ENCODE measurements at places on chromosomes 3 and 15.

GRCh38 chr3:10692039-10692622, 123.9 kb upstream of the SLC6A11 start:
- no peak for DNase-seq

GRCh38 chr15:37206690-37207089, 106.3 kb upstream of the MEIS2 start:
- no peak for DNase-seq

GRCh38 chr15:92438471-92438870, 44.8 kb downstream of the ST8SIA2 start:
- DNase-seq: no peak

GRCh38 chr3:27094721-27095120, 274.5 kb downstream of the NEK10 start:
- DNase-seq: no peak

DNA sequence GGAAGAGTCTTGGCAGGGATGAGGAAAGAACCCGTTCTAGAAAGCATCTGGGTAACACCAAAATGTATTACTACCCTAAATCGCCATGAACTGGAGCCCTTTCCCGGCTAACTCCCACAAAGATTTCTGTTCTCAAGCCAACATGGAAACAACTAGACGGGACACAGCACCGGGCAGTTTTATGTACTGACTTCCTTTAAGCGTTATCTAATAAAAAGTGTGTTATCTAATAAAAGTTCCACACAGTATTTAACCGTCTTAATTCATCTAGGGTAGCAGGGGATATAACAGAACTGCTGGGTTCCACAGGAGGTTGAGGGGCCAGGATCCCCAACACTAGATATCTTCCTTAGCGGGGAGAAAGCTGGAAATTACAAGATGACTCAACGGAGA, 347 bp upstream of the C3orf62 start:
- no peak for DNase-seq

GRCh38 chr15:78139578-78139977, 8.3 kb upstream of the CIB2 start:
- no peak for DNase-seq

DNA sequence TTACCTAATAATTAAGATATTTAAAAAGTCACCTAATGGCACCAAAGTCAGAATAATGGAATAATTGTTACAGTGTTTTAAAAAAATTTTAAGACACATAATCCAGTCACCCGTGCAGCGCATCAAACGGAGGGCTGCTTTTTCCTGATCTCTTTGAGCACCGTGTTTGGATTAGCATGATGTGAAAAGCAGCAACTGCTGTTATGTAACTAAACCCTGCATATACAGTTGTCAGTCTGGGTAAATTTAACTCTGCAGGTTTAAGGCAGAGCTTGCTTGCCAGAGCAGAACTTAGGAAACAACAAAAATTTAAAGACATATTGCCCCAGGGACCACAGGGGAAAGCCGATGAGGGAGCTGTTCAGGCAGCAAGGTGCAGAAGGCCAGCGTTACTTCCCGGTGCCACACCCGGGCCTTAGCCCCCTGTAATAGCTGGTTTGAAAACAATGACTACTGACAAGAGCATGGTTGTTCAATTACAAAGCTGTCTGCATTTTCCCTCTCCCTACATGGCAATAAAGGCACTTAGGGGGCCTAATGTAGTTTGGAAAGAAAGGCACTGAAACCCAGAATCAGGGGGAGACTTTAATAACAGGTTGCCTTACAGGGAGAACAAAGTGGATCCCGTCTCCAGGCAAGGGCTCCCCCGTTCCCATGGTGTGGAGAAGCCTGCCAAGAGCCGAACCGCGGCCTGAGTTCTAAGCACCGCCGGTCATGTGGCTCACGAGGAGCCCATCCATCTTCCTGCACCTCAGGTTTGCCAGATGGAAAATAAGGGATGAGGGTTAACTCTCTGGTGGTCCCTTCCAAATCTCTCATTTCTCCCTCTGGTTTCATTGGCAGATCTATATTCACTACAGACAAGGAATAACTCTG, 32.2 kb downstream of the RORA start:
- DNase-seq: no peak

- no peak for DNase-seq
Observed at GRCh38 chr3:169153656-169154055, 509.9 kb downstream of the MECOM start.

GRCh38 chr15:64185146-64185911, 22.5 kb upstream of the PPIB start:
- no peak for DNase-seq

DNA sequence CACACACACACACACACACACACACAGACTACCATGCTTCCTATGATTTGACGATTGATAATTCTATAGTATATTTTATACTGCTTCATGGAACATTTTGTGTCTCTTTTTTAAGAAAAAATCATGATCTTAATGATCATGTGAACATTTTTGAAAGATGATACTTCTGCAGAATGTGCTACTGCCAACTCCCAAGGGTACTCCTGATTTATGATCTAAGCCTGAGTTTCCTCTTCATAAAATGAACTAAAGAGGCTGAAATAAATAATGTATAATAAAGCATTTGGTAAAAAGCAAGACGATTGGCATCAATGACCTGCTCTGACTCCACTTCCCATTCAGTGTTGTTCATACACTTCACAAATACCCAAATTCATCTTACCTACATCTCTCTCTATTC, 333.8 kb upstream of the RBMS3 start:
- DNase-seq: no peak

DNA sequence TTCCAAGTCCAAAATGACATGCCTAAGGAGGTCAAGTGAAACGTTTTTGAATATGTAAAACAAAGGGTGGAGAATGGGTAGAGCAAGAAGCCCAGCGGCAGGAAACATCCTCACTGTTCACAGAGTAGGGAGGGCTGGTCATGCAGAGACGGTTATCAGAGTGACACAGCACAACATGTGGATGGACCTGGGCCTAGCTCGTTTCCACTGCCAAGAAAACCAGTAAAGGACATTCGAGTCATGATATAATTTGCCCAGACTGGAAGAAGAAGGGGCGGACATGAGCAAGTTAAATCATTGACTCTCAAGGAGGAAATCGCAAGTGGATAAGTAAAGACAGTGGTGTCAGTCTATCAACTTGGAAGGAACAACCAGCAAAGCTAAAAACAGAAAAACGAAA, 89.3 kb downstream of the LRIG1 start:
- no peak for DNase-seq

DNA sequence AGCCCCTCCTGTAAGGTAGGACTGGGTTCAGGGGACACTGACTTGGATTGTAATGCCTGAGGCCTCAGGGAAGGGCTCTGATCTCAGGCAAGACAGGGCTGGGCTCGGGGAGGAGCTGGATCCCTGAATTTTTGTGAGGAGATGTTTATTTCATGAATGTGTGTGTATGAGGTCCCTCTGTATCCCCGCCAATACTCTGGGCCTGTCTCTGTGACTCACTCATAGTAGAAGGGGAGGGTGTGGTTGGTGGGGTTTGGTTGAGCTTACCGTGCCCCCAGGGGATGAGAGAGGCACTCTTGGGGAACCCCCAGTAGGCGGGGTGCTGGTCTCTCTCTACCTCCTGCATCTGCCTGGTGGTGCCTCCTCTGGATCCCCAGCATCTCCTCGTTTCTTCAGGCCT, 28.1 kb downstream of the RPSA start:
- DNase-seq: no peak

- no peak for DNase-seq
Observed at GRCh38 chr15:81534124-81534523, 160.1 kb upstream of the TMC3 start.

GRCh38 chr3:81426826-81427577, 334.4 kb downstream of the GBE1 start:
- no peak for DNase-seq

DNA sequence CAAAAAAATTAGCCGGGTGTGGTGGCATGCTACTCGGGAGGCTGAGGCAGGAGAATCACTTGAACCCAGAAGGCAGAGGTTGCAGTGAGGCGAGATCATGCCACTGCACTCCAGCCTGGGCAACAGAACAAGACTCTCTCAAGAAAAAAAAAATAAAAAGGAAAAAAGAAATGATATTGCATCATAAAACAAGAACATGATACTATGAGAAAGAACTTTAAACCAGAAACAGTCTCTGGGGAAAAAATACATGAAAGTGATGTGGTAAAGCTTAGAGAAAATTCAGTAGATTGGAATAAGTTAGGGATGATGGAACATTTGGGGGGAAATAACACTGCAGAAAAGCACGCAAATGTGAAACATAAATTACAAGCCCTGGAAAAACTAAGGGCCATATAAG, 54.7 kb downstream of the CRYGS start:
- no peak for DNase-seq

- DNase-seq: no peak
Observed at GRCh38 chr3:117534138-117534537, 824.6 kb downstream of the TUSC7 start.
